ENCODE measurements at places on chromosomes 2 and 18. TPM values are rescaled to one million over a fixed set of nuclear protein-coding genes. Genes with fewer than 3 reads are reported as not detected.

Gene NETO1
- not detected for total RNA-seq

GRCh38 chr2:180540761-180541160 lies 439.6 kb upstream of the UBE2E3 start:
- no peak for DNase-seq

DNA sequence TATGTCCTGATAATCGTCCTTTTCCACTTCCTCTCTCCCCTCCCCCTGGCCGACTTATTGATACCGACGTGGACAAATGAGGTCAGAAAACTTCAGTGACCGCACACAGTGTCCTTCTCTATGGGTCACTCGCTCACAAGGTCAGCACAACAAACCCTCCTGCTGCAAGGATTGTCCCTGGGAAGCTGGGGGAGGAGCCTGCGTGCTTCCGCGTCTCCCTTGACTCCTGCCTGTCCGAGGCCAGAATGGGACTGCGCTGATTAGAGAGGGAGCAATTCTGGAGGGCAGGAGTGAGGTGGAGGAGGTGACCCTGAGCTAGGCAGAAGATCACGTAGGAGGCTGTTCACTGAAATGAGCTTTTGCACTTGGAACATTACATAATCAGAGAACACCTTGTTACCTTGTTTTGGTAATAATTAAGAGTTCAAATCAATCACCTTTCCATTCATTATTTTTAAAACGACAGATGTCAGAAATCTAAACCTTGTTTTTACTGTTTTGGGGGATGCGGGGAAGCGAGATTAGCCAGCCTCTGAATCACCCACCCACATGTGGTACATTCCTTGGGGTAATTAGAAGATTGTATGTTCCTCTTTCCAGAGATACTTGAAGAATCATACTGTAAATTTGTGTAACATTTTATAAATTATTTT lies 70.6 kb downstream of the CTAGE1 start:
- DNase-seq, result peak; percentile 63

DNA sequence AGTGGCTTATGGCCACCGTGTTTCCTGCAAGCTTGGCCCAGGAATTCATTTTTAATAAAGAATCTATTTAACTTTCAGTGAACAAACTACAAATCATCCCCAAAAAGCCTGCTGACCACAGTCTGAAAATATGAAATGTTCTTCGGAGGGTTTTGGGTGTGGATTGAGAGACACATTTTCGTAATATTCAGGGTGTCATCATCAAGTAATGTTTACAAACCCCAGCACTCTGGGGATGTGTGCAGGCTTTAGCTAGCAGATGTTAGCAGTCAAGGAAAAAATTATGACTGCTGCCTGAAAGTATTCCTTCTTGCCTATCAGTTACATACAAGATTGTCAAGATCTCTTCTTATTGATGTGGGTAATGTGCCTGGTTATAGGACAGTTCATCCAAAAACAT lies 143.9 kb upstream of the FN1 start:
- no peak for DNase-seq

- no peak for DNase-seq
These were observed 105.7 kb upstream of the RPRM start for GRCh38 chr2:153584244-153584643.

DNA sequence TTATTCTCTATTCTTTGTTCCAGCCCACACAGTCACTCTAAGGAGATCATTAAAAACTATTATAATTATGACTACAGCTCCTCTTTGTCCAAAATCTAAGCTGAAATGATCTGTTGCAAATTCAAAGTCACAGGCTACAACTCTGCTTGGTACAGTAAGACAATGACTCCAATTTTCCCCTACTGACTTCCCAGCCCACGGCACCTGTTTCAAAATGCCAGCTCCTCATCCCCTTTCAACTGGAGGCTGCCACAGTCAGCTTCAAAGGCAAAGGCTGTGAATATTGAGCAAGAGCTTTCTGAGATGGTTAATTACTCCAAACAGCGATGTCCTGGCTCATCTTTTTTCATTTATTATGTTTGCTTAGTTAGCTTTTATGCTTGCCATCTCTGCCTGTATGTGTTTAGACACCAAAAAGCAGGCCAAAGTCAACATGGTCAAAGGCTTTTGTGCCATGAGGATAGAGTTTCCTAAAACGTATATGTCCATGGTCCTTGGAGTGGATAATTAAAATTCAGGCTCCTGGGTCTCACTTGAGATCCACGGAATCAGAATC lies 141.1 kb downstream of the DOCK10 start:
- no peak for DNase-seq

DNA sequence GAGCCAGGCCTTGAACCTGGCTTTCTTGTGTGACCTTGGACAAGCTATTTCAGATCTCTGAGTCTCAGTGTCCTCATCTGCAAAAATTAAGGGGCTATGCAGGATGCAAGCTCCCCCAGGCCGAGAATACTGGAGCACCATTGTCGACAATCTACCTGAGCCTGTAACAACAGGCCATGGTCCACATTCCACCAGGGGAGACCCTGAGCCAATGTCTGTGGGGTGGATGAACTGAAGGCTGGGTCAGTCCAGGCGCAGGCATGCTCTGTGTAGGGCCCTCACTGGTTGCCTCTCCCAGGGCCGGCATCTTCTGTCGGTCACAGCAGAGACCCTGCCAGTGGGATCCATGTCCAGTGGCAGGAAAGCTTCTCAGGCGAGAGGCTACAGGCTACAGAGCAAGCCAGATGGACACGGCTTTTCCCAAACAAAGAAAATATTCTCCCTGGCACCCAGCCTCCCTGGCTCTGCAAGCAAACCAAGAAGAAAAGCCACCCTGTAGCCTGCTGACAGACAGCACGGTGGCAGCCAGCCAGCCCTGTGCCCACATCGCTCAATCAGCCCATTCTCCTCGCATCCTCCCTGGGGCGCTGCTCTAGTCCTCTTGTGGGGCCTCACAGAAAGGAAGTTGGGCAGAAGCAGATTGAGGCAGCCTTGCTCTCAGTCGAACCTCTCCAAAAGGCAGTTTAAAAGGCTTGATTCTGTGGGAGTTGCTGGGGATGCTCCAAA lies 48.7 kb upstream of the FZD7 start:
- DNase-seq, result no peak

DNA sequence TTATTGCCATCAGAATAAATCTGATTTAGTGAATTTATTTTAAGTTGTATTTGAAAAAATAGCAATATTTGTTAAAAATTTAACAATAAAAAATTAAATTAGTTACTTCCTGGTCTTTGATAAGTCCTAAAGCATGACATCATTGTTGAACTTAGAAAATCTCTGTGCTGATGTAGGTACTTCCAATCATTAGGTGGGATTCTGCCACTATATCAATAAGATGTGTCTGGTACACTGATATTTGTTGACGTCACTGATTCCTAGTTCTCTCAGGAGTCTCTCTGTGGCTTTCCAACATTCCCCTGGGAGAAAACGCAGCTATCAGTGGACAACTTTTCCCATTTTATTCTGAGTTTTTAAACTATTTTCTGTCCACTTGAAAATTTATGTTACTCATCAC lies 143.5 kb downstream of the GALNT13 start:
- DNase-seq, result no peak

Gene IL36G
- total RNA-seq, result not detected

DNA sequence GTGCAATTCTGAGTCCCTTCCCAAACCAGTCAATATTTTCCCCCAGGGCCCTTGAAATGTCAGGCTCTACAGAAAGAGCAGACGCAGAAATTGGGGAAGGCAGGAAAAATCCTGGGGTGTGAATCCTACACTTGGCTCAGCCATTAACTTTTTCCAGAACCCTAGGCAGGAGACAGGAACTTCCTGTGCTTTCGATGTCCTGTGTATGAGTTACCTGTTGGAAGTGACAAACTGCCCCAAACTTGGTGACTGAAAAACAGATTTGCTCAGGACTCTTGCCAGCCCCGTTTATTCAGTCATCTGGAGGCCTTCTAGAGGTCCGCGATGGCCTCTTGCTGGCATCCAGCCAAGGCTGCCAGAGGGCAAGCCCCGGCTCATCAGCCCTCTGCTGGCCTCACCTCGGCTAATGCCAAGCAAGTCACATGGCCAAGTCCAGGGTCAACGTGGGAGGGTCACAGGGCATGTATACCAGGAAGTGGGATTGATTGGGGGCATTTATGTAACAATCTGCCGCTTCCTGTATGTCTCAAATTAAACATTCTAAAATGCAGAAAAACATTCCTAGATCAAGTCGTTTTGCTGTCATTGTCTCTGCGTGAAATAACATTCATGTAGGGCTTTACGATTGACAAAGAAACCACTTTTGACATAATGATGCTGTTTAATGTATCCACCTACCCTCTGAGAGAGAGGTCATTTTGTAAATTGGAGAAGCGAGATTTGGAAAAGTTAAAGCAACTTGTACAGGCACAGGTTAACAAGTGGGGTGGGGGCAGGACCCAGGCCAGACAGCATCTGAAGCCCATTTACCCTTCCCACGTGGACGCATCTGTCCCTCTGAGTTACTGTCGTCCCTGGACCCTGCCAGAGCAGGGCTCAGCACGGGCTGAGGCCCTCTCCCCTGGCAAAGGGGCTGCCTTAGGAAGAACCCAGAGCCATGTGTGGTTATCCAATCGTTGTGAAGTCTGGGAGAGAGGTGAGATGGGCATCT lies 179.4 kb downstream of the INHBB start:
- DNase-seq, result no peak

- no peak for DNase-seq
These were observed 160.0 kb downstream of the BCL2 start for GRCh38 chr18:63159590-63159989.

Gene DTNA
- 12.0 TPM for total RNA-seq

GRCh38 chr18:70491734-70492348 lies 203.0 kb downstream of the SOCS6 start:
- DNase-seq, result peak; percentile 28

- no peak for DNase-seq
These were observed 11.1 kb downstream of the OBSL1 start for GRCh38 chr2:219560037-219560892.

- no peak for DNase-seq
These were observed 13.5 kb downstream of the CCL20 start for GRCh38 chr2:227827143-227827542.
